GM06990 (cell line): ENCODE measurements at places on chromosomes 1 and 21.

DNA sequence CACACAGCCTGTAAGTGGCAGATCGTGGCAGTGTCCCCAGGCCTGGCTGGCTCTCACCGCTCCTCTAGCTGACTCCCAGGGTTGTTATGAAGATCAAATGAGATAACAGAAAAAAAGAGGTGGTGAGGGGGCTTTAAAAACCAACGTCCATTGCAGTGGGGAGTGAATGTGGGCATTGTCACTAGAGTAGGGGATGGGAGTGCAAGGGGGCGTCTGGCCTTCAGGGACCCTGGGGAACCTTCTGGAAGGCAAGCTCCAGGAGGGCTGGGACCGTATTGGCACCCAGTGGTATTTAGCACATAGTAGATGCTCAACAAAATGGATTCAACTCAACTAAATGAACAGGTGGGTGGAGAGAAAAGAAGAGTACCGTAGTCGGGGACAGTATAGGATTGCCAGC, 3.4 kb downstream of the PLA2G2D start:
- no peak for DNase-seq

DNA sequence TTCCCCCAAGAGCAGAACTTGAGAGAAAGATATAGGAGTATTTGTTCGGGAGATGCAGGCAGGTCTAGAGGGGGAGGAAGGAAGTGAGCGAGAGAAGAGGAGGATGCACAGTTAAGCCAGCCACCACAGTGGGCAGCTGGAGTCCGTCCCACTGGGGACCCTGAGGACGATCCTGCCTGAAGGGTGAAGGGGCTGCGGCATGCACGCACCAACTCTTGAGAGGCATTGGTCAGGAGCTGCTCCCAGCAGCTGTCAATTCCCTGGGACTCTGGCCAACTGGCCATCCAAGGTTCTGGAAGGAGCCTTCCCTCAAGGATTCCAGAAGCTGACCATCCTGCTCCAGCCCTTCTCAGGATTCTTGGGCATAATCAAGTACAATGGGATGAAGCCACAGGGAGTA, 246.9 kb downstream of the MATN1 start:
- no peak for DNase-seq

GRCh38 chr1:58888833-58889232, 105.0 kb upstream of the JUN start:
- DNase-seq = no peak

- no peak for DNase-seq
These were observed 2.5 kb downstream of the RGS4 start for GRCh38 chr1:163071405-163072255.

DNA sequence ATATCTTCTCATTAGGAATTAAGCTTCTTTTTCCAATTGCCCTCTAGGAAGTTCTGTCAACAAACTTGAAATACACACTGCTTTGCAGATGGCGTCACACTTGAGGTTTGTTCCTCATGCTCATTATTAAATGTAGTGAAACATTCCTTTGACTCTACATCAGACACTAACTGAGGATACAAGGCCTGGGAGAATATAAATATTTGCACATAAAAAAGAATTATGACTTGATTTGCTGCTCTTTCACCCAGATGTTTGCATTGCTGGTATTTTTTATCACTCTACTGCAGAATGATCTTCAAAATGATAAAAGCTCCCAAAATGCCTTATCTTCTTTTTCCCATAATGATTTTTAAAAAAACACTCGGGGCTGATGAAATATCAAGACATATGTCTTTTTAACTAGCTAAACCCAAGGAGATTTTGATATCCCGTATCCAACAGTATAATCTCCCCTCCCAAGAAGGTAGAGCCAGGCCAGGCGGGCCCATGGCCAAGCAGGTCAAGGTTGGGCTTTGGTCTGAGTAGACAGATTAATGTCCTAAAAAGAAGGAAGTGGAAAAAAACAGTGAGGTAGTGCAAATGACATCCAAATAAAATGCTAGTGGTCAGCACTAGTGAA, 264.6 kb downstream of the HHIPL2 start:
- no peak for DNase-seq

GRCh38 chr1:40982721-40983120, 3.2 kb downstream of the CTPS1 start:
- DNase-seq = no peak

- DNase-seq = no peak
These were observed 13.4 kb downstream of the EPB41 start for GRCh38 chr1:28927648-28928313.

GRCh38 chr1:58739856-58740466, 40.1 kb upstream of the MYSM1 start:
- no peak for DNase-seq

- no peak for DNase-seq
These were observed 19.2 kb downstream of the TRPM2 start for GRCh38 chr21:44372616-44373015.

DNA sequence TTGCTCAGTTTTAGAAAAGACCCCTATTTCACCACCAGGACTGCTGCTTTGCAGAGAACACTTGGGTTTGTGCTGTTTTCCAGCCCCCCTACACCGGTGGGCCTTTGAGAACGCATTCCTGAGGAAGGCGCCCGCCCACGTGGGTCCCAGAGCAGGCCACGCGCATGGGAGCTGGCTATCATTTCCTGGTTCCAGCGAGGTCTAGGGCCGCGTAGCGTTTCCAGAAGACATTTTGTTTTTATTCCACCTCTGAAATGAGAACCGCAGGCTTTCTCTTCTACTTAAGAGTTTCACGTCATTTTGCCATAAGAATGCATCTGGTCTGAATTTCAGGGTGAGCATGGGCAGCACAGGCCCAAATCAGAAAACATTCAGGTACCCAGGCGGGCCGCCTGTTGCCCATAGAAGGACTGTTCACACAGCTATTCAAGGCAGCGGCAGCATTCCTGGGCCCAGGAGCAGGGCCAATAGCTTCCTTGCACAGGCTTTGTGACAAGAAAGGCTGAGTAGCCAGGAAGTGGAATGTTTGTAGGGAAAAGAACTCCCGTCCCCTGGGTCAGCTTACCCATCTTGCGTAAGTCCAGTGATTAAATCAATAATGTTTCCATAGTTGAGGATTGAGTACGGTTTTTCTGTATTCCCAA, 1.4 kb upstream of the KLHL21 start:
- DNase-seq = no peak

DNA sequence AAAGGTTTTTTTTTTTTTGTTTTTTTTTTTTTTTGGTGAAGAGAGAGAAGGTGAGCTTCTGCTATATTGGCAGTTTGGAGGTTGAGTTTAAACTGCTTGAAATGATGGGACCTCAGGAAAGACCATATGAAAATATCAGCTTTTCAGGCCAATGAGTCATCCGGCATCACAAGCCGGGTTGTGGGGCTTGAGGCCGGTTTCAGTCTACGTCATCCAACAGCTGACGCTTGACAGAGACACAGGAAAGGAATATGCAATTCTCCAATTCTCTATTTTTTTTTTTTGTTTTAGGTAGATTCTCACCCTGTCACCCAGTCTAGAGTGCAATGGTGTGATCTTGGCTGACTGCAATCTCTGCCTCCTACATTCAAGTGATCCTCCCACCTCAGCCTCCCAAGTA, 52.4 kb downstream of the KCNJ6 start:
- no peak for DNase-seq

- peak; percentile 74 for DNase-seq
These were observed 29.9 kb upstream of the RPTN start for GRCh38 chr1:152188673-152189591.

- DNase-seq = no peak
These were observed 963.7 kb upstream of the ADGRL2 start for GRCh38 chr1:80837066-80837465.

DNA sequence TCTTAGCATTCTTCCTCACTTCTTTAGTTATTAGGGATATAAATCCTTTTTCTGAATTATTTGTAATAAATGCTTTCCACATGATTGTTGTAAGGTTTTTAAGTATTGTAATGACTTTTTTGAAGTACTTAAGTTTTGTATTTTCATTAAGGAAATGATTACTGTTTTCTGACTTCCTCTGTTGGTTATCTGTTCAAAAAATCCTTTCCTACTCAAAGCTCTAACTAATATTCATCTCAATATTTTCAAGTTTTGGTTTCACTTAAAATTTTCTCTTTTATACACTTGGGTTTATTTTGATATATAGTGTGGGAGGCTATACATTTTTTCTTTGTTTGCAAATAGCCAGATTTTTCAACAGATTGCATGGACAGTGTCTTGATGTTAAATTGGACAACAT, 59.9 kb upstream of the NHLH2 start:
- no peak for DNase-seq

DNA sequence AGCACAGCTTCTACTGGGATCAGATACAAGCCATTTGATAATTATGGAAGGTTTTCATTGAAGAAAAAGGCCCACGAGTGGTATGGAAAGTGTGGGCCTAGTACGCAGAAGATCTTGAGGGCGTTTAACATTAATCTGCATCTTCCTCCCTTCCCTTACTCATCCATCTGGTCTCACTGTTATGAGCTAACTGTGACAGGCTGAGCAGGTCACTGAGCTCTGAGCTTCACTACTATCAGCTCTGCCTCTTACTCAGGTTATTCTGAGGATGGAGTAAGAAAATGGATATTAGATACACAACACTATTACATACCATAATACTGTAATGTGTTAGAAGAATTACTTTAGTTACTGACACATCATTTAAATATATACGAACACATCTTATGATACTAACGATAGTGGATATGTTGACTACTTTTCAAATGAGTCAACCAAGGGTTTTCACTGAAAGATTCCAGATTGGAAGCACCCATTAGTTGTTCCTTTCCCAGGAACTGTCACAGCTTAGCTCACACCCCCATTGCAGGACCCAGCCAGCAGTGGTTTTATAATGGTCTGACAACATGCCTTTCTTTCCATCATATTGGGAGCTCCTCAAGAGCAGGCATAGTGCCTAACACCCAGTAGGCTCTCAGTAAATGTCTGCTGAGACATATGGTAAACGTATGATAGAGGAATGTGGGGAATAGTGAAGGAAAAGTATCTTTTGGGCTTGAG, 97.8 kb upstream of the C8B start:
- no peak for DNase-seq

DNA sequence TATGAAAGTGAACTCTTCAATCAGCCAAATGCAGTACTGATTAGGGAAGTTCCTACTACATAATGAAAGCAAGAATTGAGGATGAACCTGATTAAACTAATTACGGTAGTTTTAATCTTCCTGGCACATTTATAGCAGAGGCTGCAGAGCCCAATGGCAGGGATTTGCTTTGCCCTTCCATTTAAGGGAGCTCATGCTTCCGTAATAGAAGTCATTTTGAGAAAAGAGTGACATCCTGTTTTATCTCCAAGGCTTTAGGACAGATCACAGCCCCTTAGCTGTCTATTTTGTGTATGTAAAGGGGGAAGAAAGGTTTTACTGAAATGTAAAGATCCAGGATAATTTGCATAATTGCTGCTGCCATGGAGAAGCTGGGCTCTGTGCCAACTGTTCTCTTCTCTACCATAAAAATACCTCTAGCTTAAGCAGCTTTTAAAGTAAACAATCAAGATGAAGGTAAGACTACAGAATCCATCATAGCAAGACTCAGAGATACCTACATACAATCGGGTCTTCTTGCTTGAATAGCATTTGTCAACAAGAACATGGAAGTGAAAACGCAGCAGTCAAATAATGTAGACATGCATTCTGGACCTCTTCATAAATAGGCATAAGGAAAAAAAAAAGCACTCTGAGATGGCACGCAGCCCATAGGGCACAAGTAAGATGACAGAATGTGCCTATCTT, 62.5 kb downstream of the ASH1L start:
- DNase-seq = peak; percentile 64

- peak; percentile 26 for DNase-seq
These were observed 836 bp upstream of the GBP4 start for GRCh38 chr1:89199525-89200031.

- DNase-seq = no peak
These were observed 16.0 kb upstream of the ZFYVE9 start for GRCh38 chr1:52125736-52126359.

GRCh38 chr1:226572325-226572726, 23.8 kb downstream of the STUM start:
- no peak for DNase-seq

- DNase-seq = no peak
These were observed 82.0 kb downstream of the DISP1 start for GRCh38 chr1:222896630-222897526.

DNA sequence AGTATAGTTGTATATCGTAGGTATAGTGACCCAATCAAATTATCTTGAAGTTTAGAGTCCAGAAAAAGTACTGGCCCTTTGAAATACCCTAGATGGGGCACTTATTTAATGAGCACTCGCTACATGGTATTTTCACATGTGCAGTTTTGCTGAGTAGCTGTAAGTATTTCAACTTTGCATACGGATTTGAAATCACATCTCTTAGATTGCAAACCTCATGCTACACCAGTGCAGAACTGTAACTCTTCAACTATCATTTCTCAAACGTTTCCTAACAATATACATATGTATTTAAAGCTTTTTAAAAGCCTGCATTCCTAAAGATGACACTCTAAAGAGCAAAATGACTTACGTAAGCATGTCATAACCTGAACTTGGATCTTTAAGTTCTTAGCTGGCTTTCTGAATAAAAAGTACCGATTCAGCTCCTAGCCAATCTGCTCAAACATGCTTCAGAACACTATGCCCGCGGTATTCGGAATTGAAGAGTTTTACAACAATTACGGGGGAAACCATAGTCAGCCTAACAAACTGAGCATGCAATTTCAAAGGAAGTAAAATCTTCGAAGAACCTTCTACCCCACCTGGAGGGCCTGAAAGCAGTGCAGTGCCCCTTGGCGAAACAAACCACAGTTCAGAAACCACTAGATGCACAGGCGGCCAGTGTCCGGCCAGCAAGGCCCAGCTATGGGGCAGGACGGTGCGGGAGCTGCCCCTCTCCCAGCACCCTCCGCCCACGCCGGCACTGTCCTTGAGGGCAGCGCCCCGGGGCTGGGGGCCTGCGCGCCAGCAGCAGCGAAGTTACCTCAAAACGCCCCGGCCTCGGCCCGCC, 863 bp downstream of the FH start:
- no peak for DNase-seq

GRCh38 chr1:92538048-92538412, 51.3 kb upstream of the GFI1 start:
- DNase-seq = peak; percentile 55

DNA sequence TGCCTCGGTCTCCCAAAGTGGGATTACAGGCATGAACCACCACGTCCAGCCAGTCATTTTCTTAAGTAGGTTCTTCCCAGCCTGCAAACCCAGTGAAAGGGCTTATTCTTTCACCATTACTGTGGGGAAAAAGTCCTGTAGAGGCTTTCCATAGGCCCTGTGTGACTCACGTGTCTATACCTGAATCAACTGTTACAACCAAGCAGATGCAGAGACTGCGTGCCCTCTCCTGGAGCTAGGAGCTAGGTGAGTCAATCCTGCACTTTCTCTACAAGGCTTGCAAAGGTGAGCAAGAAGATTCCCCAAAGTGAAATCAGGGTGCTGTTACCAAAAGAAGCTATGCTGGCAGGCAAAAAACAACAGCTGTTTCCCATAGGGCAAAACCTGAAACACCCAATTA, 13.8 kb upstream of the MPZL1 start:
- no peak for DNase-seq

GRCh38 chr1:173009597-173009996, 41.1 kb downstream of the TNFSF18 start:
- no peak for DNase-seq
